H4 (cell line): ENCODE measurements at places on chromosomes 16 and 17. TPM values are rescaled to one million over a fixed set of nuclear protein-coding genes. Genes with fewer than 3 reads are reported as not detected.

Gene FDXR
- 22.1 and 30.0 TPM in 2 replicates for total RNA-seq

Gene CCR7
- total RNA-seq: not detected in 2 replicates

- DNase-seq: no peak
These were observed 33.4 kb upstream of the TMEM92 start for GRCh38 chr17:50240851-50241250.

DNA sequence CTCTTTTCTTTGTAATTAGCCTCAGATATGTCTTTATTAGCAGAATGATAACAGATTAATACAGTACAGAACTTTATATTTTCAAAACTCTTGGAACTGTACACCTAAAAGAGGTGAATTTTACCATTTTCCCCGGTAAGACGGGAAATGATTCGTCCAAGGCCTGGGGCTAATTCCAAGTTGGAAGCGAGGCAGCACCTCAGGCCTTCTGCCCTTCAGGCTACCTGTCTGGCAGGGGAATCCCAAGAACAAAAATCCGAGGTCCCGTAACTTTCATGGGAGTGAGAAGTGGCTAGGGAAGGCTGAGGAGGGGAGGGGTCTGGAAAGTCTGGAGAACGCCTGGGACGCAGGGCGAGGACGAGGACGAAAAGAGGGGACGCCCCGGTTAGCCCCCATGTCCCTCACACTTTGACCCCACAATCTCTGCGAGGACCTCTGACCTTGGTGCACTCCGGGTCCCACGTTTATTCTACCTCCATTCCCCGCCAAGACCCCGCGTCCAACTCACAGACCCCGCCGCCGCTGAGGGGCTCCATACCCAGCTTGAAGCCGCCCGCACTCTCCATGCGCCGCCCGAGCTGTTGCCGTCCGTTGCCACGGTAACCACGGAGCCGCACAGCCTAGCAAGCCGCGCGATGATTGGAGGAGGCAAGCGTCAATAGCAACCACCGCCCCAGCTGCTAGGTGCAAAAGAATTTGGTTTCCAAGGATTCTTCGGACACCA, at the start of gene HYDIN:
Gene HYDIN (minus strand): TSS at position 601 of the 724 bp plus-strand sequence. CDS start 43,827 bp downstream, outside the sequence.
- peak; percentile 69 for DNase-seq

Gene CCDC47
- total RNA-seq: 50.4 and 69.3 TPM in 2 replicates
